ENCODE measurements at places on chromosomes 4 and X.

DNA sequence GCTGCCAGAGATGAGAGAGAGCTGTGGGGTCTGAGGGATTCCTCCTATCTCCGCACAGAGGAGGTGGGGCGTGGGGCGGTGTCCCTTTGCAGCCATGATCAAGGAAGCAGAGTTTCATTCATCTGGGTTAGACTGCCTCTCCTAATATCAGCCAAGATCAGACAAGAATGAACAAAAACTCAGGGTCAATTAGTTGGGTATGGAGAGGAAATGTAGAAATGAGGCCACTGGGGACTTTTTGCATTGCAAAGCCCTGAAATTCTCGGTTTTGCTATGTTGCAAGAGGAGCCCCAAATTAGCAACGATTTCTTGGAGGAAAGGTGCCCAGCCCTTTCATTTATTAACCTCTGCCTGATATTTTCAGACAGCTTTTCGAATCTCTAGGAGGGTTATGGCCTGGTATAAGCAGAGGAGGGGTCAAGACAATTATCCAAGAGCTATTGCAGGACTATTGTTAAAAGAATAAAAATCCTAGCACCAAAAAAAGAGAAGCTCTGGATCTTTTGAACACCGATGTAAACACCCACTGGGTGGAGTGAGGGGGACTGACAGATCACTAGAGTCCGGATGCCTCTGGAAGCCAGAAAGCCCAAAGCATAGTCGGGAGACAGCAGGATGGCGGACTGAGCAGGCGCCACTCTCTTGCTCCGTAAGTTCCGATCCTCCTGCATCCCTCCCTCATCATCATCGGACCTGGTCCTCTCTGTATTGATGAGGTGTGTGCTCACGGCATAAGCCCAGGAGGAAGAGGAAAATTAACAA is 34.4 kb upstream of the ACSL1 start:
- DNase-seq = no peak

- DNase-seq = no peak
These were observed 626.5 kb upstream of the GALNTL6 start for GRCh38 chr4:171186700-171187099.

GRCh38 chr4:27930976-27931375 is 1070.3 kb downstream of the STIM2 start:
- no peak for DNase-seq

DNA sequence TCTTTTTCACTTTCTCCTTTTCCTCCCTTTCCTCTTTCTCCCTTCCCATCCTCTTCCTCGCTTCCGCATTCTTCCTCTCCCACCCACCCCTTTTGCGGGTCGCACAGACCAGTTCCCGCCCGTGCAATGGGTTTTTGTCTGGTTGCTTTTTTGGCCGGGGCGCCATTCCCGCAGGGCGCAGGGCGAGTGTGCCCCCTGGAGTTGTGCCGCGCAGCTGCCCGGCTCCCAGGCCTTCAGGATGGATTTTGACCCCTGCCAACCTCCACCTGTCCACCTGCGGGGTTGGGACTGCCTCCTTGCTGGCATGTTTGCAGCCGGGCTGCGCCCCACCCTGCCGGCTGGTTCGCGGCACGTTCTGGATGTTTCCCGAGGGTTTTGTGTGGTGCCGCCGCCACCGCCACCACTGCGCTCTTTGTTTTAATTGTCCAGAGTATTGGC is 578 bp upstream of the SEL1L3 start:
- no peak for DNase-seq

GRCh38 chr4:170025523-170026252 is 507 bp downstream of the MFAP3L start:
- DNase-seq = no peak

DNA sequence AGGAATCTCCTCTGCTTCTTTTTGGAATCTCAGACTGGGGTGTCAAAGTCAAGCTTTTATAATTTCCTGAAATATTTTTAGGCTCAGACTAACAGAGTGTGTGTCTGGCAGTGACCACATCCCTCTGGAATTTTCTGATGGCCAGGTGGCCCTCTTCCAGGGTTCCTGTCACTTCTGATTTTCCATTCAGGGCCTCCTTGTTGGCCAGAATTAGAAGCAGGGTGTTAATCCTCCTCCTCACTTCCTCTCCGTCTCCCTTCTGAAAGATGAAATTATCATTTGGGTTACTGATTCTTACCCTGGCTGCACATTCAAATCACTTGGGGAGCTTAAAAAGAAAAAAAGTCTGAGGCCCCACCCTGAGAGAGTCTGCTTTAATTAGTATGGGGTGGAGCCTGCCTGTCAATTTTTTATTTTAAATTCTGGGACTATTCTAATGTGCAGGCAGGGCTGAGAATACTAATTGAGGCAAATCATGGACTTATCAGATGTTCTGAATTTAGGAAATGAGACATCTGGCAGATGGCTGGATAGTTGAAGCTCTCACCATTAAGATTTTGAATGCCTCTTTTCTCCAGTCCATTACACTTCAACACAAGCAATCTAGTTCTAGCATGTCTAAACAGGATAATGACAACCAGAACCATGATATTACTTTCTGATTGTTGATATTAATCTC is 43.2 kb downstream of the HAND2 start:
- DNase-seq = no peak

GRCh38 chr4:127036296-127036695 is 596.5 kb upstream of the INTU start:
- DNase-seq = no peak

DNA sequence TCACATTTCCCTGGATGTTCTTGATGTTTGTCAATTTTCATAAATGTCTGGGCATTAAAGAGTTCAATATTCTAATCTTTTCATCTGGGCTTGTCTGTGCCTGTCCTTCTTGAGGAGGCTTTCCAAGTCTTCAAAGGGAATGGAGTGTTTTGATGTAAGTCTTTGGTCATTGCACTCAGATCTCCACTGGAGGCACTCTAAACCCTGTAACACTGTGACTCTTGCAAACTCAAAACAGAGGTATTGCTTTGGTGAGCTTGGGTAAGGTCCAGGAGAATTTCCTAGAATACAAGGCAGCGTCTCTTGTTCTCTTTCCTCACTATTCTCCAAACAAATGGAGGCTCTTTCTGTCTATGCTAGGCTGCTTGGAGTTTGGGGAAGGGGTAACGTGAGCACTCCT is 1118.1 kb upstream of the PABPC4L start:
- DNase-seq = no peak

- DNase-seq = no peak
These were observed 5.5 kb upstream of the HAUS3 start for GRCh38 chr4:2247128-2248043.

- peak; percentile 28 for DNase-seq
These were observed 35.3 kb downstream of the FRMD7 start for GRCh38 chrX:132092439-132093065.

All from Panc1 (cell line).